ENCODE measurements at places on chromosomes 3 and 15.
A peak's percentile ranks its signal among the peaks of the same experiment; 100 is the strongest.

DNA sequence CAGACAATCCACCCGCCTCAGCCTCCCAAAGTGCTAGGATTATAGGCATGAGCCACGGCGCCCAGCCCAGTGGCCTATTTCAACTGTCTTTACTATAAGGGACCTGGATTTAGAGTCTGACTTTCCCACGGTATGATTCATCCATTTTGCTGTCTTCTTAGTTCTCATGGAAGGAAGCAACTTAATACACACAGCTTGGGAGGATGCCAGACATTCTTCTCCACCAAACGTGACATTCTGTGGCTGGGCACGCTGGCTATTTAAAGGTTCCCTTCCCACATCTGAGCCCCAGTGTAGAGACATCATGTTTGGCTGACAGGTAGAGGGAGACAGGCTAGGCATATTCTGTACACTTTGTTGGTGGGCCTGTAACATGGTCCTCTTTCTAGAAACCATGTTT lies 26.2 kb downstream of the FAM43A start:
- DNase-seq, result no peak

DNA sequence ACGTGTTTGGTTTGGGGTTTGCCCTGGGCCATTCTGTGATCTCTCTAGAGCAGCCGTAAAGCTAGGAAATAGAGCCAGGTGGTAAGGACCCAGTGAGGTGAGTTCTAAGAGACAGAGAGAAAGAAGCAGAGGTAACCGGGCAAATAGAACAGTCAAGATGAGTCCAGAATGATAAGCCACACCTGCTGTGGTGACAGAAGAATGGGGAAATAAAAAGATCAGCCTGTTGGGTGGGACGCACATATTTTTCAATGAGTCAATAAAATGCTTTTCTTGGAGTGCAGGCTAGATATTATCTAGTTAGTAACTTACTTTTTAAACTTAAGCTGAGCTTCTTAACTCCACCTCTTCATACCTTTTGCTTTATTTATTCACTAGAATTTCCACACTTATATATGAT lies 135.0 kb downstream of the NFKBIZ start:
- no peak for DNase-seq

GRCh38 chr3:76920511-76920910 lies 119.4 kb upstream of the ROBO2 start:
- DNase-seq, result no peak

DNA sequence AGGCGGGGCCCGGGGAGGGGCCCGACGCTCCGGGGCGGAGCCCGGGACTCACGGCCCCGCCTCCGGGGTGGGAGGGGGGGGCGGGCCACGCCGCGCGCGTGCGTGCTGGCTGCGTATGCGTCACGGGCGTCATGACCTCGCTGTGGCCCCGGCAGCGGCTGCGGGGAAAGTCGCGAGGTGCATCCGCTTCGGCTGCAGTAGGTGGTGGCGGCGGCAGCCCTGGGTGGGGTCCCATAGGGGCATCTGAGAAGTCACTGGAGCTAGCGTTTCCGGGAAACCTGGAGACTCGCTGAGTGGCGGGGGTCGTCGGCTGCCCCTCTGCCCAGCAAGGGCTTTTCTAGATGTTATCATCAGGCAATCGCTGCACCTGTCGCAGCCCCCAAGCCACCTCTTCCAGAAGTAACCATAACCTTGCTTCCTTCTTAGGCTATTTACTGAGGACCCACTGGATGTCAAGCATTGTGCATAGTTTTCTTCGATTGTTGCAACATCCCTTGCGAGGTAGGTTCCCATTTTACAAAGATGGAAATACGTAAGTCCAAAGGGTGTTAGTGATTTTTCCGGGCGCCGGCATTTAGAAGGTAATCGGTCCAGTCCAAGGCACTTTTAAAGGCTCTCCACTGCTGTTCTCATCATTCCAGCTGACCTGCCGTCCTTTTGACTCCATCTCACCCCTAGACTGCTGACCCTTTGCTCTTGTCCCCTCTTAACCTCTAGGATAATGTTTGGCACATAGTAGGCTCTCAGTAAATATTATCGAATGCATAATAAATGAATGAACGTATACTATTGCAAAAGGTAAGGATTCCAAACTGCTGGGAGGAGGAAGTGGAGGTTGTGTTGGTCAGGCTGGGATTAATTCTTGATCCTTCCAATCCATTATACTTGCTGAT lies at the start of gene GDPGP1:
GDPGP1 (plus strand) TSS at position 114 of the 893 bp plus-strand sequence. CDS start 6,700 bp downstream, outside the sequence.
- DNase-seq, result peak; percentile 38

- DNase-seq, result no peak
Measured at GRCh38 chr3:100910986-100911385, 82.2 kb downstream of the ABI3BP start.

DNA sequence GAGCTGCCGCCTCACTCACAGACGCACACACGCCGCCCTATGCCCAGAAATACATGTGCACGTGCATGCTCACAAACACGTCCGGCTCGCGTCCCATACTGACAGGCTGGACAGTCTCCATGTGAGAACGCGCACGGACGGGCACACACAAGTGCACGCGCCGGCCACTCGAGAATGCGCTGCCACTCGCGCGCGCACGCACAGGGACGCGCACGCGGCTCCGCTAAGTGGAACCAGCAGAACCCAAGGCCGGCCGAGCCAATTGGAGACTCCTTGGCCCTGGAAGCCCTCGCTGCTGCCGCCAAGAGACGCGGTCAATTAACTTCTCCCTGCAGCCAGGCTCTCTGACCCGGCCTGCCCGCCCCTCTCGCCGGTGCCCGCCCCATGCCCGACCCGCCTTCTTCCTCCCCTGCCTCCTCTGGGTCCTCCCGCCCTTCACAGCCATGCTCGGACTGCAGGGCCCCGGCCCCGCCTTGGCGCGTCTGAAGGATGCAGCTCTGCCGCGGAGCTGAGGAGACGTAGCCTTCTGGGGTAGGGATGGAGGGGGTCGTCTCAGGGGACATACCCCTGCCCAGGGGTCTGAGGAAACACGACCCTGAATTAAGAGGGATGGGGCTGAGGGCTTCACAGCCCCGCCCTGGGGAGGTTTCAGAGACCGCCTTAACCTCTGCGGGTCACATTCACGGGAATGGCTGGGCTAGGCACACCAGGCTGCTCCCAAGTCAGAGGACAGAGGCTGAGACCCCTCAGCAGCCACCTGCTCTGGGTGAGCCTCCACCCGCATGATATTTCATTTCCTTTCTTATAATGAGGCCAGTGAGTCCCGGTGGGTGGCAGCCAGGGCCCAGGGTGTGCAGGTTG lies 15.0 kb downstream of the PTH1R start:
- DNase-seq, result peak; percentile 56

GRCh38 chr3:120160050-120160449 lies 65.8 kb upstream of the GSK3B start:
- no peak for DNase-seq

DNA sequence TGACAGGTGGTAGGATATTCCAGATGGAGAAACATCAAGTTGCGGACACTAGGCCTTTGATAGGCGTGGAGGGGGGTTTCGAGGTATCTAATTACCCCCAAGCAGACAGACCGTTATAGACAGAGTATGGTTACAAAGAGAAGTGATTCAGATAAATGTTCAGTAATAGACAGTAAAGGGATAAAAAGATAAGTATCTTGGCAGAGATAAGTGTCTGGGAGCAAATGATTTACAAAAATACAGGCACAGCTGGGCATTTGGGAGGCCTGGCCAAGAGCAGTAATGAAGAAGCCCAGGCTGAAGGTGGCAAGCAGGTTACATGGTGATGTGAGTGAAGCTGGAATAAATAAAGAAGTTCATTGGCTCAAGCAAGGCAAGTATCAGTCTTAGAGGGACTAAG lies 659 bp upstream of the MYH15 start:
- no peak for DNase-seq

DNA sequence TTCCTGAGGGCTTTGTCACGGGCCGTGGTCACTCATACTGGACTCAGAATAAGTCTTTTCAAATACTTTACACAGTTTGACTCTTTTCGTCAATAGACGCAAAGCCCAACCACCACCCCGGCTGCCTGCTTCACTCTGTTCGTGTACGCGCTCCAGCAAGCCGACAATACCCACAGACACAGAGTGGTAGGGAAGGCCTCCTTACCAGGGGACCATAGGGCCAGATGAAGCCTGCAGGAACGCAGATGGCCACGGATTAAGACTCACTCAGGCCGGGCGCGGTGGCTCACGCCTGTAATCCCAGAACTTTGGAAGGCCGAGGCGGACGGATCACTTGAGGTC lies 29.7 kb downstream of the EFCAB12 start:
- DNase-seq, result no peak
